Stimulated activated CD4-positive, alpha-beta T cell treated with anti-CD3 and anti-CD28 coated beads, Interleukin-1b, Interleukin-23, amount 100 ng/mL, for 1 hour (primary cell): ENCODE measurements at places on chromosomes 4 and X.

GRCh38 chr4:186002853-186003252 lies 66.1 kb upstream of the TLR3 start:
- DNase-seq, result no peak

- no peak for DNase-seq
These were observed 35.3 kb upstream of the DCX start for GRCh38 chrX:111447298-111447697.

DNA sequence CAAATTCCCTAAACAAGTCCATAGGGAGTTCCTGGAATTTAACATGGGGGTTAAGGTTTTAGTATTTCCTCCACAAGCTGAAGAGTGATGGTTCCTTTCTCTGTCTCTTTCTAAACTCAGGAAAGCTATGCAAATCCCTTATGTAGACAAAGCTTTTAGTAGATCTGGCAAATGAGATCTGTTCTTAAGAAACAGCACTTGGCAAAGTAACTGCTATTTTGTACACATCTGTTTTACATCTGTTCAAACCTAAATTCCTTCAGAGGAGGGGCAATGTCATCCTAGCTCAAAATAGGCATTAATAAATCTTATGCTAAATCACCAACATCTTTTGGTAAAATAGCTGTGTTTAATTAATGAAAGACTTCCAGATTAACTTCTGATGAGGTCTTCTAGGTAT lies 137.8 kb upstream of the TBC1D9 start:
- no peak for DNase-seq

DNA sequence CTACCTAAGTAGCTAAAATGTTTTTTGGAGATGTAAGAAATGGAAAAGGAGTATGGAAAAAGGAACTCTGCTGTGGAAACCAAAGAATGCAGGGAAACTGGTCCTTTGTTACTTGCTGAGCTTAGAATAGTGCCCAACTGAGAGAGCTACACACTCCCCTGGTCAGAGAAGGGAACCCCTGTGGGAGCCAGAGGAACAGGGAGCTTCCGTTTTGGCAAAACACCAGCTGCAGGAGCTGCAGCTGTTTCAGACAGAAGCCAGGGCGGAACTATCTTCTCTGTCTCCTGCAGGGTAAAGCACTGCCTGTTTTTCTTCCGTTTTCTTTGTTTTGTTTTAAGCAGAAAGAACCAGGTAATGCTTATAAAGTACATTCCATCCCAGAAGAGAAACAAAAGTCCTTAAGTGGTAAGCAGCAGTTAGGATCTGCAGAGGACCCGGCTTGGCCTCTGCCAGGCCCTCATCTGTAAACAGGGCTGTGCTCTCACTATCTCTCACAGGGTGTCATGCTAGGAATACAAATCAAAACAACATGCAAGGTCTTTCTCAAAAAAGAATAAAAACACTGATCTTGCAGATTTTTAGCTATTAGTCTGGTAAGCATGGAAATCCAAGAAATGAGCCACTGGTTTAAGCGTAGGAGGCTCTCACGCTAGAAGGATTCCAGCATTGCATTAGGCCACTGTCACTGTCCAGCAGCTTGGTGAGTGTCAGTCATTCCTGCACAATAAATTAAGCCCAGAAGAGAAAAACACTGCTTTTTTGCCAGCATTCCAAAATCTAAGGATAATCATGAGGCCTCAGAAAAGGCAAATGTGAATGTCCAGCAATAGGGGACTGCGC lies 76.1 kb downstream of the CHST7 start:
- DNase-seq, result no peak

DNA sequence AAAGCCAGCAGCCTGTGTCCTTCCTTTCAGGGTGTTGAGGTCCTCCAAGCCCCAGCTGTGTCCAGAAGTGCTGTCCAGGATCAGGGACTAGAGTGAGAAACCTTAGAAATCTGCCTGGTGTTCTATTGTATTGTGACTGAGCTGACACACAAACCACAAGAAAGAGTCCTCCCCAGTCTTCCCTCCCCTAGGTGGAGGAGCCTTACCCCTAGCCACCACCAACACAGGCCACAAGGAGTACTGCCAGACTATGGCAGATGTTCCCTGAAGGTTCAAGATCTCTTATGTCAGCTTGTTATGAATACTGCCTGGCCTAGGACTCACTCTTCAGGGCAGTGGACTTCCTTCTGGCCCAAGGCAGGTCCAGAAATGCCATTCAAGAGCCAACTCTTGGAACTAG lies 514.1 kb upstream of the PITX2 start:
- no peak for DNase-seq

DNA sequence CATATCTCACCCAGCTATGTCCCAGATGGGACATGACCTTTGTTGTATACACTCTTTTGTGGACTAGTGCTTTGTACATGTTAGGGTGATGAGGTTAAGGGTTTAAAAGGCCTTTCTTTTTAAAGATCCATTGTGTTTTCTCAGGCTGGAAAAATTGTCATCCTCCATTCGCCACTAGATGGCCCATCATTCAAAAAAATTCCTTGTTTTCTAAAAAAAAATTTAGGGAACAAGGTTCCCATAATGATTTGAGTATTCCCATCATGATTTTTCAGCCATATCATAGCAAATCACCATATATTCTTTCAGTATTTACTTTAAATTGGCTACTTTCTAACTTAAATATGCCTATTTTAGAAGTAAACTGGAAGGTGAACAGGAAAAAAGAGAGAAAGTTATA lies 91.9 kb upstream of the TMEM164 start:
- DNase-seq, result no peak

GRCh38 chr4:125541836-125542385 lies 227.2 kb downstream of the FAT4 start:
- no peak for DNase-seq

DNA sequence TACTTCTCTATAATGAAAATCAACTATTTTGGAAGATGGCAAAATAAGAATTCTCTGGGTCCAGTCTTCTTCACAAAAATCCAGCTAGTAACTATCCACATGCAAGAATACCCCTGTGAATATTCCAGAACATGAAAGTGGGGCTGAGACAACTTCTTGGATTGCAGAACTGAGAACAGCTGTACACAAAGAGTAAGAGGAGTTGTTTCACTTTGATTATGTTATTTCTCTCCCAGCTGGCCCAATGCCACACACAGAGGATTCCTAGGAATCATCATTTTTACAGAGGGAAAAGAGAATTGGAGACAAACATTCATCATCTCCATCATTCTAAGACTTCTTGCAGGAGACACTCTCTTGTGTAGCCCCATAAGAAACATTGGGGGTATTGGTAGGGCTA lies 782.2 kb upstream of the LCORL start:
- DNase-seq, result no peak

- DNase-seq, result no peak
These were observed 182.2 kb downstream of the AR start for GRCh38 chrX:67726018-67726417.

DNA sequence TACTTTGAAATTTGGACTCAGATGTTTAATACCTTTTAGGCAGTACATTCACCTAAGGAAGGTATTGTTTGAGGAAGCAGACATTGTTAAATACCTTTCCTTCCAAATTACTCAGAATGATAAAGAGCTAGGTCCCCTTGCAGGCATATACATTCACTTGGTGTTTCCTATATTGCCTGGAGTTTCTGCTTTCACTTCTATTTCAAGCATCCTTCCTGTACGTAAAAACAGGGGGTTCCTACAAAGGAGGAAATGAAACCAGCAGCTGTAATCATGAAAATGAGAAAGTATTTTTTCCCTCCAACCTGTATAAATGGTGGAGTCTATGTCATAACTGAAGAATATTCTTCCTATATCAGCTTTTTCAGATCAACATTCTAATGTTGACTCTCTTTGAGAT lies 90.4 kb upstream of the RASGEF1B start:
- no peak for DNase-seq

- DNase-seq, result no peak
These were observed 1250.4 kb downstream of the PCDH18 start for GRCh38 chr4:136281889-136282288.

DNA sequence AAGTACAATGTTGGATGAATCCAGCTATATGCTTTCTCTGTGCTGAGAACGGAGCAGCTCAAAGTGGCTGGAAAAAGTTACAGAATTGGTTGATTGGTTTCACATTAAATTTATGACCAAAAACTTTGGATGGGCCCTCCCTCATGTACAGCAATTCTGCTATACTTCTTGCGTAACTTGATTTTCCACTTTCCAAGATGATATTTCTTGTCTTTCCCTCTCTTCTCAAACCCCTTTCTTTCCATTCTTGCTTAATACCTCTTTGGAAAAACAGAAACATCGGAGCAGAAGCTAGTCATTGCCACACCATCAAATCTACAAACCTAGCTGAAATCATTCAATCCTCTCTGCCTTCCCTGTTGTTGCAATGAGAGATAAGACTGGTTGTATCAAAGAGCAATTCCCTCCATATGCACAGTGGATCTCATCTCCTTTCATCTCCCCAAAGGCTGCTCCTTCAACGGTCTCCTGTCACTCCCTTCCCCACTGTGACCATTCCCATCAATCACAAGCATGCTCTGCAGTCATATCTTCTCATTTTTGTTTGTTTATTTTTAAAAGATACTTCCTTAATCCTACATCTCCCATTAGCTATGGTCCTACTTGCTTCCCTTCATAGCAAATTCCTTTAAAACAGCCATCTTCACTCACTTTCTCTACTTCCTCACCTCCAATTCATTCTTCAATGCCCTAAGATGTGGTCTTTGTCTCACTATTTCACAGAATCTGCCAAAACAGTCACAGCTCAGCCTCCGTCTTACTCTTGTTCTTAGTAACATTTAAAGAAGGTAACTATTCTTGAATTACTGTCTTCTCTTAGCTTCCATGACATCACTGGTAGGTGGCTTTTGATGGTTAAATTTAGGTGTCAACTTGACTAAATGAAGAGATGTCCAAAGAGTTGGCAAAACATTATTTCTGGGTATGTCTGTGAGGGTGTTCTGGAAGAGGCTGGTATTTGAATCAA lies 145.5 kb downstream of the FAM13A start:
- no peak for DNase-seq

- no peak for DNase-seq
These were observed 857.9 kb upstream of the HTR2C start for GRCh38 chrX:113726009-113726408.
